ENCODE measurements at places on chromosomes 12 and 14.
A peak's percentile ranks its signal among the peaks of the same experiment; 100 is the strongest.

GRCh38 chr12:55797068-55797467, 20.5 kb downstream of the SARNP start:
- DNase-seq = peak; percentile 66

DNA sequence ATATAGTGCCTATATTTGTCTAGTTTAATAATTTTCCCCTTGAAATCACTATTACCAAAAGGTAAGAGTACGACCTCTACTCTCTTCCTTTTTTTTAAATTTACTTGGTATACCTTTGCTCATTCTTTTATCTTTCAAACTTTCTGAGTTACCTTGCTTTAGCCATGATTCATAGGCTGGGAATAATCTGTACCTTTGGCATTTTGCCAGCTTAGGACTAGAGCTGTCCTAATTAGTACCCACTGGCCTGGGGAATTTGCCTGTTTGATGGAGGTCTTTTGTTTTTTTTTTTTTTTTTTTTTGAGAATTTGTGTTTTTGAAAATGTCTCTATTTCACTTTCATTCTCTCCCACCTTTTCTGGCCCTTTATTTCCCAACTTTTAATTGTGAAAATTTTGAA, 8.7 kb upstream of the SLC4A8 start:
- DNase-seq = no peak

GRCh38 chr12:98179151-98179550, 336.2 kb upstream of the TMPO start:
- no peak for DNase-seq

GRCh38 chr14:74235017-74235416, 4.2 kb upstream of the VSX2 start:
- no peak for DNase-seq

- DNase-seq = no peak
Observed at GRCh38 chr12:124214574-124214973, 80.3 kb upstream of the RFLNA start.

DNA sequence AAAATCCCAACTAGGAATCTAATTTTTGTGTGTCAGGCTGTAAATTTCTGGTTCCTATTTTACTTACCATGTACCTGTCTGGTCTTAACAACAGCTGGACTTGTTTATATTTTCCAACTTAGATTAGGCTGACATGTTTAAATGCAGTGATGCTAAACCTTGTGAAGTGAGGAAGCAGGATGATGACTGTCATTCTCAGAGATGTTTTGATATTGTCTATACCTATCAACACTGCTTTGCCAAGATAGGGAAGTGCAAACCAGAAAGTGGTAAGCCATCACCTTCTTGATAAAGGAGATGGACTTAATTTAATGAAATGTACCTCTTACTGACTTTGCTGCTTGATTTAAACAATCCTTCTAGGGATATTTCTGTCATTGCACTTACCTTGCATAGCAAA, 2.1 kb downstream of the BICD1 start:
- DNase-seq = no peak

- peak; percentile 49 for DNase-seq
Observed at GRCh38 chr12:57240066-57240921, 10.7 kb downstream of the STAC3 start.

- peak; percentile 21 for DNase-seq
Observed at GRCh38 chr12:42612231-42612613, 22.7 kb upstream of the PRICKLE1 start.

DNA sequence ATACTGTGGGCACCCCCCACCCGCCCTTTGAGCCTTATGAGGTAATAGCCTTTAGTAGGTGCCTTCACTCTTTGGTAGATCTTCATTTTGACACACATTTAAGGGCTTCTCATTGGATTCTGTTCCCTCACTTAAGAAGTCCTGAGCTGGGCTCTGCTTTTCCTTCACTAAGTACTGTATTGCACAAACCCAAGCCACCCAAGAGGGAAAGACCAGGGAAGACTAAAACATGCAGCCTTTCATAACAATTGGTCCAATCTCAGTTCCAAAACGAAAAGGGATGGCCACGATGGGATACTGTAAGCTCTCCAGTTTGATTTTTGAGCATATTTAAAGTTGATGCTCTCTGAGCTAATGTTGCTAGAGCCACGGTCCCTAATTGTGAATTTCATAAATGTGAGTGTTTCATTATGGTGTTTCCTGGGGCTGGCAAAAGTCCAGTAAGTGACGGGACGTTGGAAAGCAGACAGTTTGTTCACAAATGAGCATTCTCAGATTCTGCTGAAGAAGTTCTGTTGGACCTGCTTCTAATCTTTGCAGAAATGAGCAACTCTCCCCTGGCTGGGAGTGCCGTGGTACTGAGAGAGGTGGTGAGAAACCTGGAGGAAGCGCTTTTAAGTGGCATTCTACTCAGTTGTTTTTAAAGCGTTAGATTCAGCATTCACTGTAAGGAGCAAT, 9.4 kb downstream of the SSPN start:
- peak; percentile 47 for DNase-seq

DNA sequence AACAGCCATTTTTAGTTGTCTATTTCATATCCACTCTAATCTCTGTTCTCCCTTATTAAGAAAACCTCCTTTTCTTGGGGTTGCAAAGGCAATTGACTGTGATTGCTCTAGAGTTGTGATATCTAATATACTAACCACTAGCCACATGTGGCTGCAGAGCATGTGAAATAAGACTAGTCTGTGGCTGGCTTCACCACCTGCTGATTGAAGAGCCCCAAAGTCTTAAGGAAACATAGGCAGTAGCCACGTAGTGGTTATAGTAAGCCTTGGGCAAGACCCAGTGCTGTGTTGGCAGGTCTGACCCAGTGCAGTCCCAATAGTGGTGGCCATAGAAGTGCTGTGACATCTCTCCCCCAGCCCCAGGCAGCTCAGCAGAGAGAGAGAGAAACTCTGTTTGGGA, 28.4 kb upstream of the ATP2B1 start:
- no peak for DNase-seq

- DNase-seq = no peak
Observed at GRCh38 chr12:124184456-124184855, 110.4 kb upstream of the RFLNA start.

DNA sequence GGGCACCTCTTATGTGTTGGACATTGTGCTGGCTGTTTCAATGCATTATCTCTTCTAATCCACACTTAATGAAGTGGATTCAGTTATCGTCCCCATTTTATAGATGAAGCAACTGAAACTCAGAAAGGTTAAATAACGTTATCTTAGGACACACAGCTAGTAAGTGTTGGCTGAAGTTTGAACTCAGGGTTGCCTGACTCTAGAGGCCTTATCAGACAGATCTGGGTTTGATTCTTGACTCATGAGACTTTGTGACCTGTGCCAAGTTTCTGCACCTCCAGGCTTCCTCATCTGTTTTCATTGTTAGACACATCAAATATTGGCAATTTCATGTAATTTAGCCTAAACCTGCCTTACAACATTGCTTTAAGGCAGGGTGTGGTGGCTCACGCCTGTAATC, 18.2 kb upstream of the IRF2BPL start:
- DNase-seq = no peak

DNA sequence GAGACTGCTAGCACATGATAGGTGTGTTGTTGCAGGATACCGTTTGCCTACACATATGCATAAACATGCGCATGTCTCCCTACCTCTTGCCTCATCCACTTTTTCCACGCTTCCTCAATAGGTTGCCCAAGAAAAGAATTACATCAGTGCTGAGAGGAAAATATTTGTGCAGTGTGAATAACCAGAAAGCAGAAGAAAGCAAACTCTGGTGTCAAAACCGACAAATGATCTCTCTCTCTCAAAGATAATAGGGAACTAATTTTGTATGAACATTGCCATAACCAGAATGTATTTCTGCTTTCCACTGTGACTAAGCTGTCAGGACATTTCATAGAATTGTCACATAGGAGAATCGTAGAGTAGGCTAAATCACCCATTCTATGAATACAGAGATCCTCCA, 1.3 kb downstream of the CLEC7A start:
- no peak for DNase-seq

DNA sequence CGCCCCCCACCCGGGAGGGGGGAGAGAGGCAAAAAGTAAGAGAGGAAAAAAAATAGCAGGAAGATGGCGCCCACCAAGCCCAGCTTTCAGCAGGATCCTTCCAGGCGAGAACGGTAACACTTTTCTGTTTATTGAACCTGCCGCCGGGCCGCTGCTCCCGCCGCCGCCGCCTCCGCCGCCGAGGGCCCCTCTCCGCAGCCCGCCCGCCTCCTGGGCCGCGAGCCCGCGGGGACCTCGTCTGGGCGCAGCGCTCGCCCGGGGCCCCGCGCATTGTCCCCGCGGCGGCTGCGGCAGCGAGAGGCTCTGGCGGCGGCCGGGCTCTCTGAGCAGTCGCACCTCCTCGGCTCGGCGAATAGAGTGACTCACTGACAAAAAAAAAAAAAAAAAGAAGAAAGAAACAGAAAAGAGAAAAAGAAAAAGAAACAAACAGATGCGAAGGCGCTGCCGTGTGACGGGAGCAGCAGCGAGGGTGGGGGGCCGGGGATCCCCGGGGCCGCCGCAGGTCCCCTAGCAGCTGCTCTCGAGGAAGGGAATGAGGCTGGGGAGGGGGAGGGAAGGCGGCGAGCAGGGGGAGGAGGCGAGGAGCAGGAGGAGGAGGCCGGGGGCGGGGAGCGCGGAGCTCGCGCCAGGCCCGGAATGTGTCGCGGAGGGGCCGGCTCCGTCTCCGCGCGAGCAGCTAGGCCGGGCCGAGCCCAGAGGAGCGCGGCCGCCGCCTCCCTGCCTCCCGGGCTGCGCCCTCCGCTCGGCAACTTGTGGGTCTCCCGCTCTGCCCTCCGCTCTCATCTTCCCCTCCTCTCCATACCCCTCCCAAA, 781 bp downstream of the NPAS3 start:
- DNase-seq = peak; percentile 81

- no peak for DNase-seq
Observed at GRCh38 chr14:102525929-102526497, 16.4 kb upstream of the ANKRD9 start.

DNA sequence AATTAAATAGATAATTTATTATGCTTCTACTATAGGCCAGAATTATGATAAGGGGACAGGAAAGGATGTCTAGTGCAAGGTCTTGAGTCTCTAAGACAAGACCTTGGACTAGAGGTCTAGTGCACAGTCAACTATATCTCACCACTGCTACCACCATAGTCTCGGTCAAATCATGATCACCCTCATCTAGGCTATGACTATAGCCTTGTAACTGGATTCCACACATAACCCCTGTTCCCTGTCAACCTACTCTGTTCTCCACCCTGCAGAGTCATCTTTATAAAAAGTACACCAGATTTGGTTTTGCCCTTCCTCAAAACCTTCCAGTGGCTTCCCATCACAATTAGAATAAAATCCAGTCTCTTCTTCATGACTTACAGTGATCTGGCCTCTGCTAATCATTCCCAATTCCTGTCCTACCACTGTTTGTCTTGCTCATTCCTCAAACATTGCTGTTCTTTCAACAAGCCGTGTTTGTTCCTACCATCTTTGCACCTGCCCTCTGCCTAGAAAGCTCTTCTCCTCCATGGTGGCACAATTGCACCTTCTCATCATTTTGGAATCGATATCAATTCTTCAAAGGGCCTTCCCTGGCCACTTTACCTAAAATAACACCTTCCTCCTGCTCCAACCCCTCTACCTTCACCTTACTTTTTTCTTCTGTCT, 169.4 kb downstream of the FOXN3 start:
- no peak for DNase-seq

DNA sequence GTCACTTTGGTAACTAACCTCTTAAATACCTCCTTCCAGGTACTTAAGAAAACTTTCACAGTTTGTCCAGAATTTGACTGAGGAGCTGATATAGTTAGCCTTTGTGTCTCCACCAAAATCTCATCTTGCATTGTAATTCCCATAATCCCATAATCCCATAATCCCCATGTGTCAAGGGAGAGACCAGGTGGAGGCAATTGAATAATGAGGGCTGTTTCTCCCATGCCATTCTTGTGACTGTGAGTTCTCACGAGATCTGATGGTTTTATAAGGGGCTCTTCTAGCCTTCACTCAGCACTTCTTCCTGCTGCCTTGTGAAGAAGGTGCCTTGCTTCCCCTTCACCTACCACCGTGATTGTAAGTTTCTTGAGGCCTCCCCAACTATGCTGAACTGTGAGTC, 7.8 kb upstream of the NOVA1 start:
- no peak for DNase-seq

DNA sequence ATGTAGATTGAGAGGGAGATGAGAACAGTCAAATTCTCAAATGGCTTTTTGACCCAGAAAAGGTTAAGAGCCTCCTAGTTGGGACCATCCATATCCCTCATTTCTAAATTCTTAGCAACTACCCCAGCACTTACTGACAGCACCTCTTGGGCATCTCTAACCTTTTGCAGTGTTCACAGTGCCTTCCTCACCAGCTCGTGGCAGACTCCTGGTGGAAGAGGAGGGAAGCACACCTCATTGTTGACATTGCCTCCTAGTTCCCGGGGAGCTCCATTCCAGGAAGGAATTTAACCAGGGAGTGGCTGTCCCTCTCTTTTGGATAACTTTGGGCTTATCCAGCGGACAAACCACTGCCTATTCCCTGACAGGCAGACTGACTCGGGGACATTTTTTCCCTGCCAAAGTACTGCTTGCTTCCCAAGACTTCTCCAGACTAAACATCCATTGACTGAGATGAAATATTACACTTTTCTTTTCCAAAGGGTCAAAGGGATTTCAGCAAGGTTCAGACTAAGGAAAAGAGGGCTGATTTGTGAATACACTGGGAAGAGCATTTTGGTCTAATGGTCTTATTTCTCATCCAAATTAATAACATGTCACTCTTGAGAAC, 9.0 kb upstream of the OR6J1 start:
- peak; percentile 84 for DNase-seq

- DNase-seq = no peak
Observed at GRCh38 chr14:48944809-48945208, 641.4 kb downstream of the RPS29 start.
